ENCODE measurements at places on chromosomes 4 and X.

DNA sequence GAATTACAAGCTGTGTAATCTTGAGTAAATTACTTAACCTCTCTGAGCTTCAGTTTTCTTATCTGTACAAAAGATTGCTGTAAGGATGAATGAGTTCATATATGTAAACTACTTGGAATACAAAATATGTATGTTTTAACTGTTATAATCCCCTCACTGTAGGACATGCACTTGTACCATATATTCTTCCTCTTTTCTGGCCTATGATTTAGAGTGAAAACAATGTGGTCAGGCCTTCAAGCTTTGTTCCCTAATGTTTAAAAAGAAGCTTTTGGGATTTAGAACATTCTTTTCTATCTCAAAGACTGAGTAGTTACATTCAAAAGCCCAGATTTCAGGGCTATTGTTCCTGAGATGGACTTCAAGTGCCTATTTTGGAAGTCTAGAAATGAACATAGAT, 26.7 kb upstream of the GPRIN3 start:
- no peak for DNase-seq

- DNase-seq: peak; percentile 91
Measured at GRCh38 chr4:22515888-22516541, at the start of gene ADGRA3. Gene ADGRA3 (minus strand): TSS chr4:22516066. CDS start chr4:22515784, 282 bp downstream.

DNA sequence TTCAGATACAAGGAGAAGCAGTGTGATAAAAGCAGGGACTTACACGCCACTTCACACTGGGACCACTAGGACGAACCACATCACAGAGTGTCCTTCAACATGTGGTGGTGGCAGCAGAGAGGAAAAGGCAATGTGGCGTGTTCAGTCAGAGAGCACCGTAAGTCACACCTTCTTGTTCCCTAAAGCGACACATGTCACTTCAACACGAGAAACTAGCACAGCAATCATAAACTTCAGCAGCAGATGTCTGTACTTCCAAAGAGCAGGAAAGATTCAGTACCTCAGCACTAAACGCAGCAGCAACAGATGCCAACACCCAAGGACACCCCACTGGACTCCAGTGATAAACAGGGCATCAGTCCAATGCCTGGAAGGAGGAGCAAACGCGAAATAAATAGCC, 96.7 kb downstream of the AREG start:
- DNase-seq: no peak

DNA sequence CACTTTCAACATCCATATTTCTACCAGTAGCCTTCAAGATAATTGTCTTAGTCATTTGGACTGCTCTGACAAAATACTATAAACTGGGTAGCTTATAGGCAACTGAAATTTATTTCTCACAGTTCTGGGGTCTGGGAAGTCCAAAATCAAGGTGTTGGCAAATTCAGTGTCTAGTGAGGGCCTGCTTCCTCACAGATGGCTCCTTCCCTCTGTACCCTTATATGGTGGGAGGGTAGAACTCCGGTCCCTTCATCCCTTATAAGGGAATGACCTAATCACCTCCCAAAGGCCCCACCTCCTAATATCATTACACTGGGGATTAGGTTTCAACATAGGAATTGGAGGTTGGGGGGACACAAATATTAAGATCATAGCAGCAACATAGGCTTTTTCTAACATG, 7.4 kb upstream of the TBC1D25 start:
- no peak for DNase-seq

DNA sequence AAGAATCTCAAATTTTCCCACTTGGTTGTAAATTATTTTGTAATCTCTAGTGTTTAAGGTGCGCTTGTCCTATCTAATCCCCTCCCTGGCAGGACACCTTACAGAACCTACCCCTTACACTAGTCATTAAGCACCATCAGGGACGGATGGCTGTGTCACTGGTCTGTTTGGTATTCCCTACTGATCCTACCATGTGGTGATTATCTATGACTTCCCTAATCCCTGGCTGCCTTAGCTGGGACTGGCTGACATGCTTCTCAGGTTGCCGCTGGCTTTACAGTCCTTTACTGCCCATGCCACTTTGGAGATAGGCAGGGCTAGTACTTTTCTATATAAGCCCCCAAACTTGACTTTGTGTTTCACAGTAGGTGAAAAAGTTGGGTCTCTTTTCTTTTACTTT, 58.6 kb downstream of the ELOVL6 start:
- DNase-seq: no peak

DNA sequence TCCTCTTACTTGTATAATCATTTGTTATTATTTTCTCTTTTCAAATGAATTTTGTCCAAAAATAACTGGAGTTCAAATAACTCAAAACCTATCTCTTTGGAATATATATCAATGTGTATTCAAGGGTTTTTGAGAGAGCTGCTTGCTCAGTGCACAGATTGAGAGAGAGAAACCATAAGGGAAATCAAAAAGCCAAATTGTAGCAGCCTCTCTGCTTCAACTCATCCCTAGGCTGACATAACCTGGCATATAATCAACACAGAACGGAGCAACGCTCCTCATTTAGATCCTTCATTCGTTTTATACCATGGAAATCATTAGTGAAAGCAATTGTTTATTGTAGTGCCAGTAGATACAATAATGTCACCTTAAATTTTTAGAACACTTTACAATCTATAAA, 1.8 kb upstream of the GPM6A start:
- no peak for DNase-seq

GRCh38 chr4:165489786-165490185, 111.0 kb downstream of the CPE start:
- DNase-seq: no peak

- DNase-seq: no peak
Measured at GRCh38 chr4:85446141-85446861, 28.6 kb upstream of the ARHGAP24 start.

DNA sequence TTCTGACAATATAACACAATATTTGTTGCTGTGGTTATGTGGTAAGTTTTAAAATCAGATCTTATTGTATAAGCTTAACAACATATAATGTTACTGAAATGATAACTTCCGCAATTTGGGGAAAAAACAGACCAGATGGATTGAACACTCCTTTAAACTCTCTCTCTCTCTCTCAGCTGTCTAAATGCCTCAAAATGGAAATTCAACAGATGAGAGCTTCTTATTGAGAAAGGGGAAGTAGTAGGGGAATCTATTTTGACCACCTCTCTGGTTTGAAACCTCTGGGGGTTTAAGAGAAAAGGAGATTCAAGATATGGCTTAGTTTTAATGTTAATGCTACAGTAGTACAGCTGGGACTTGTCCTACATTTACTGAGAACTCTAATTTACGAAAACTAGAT, 40.3 kb downstream of the DMD start:
- no peak for DNase-seq

DNA sequence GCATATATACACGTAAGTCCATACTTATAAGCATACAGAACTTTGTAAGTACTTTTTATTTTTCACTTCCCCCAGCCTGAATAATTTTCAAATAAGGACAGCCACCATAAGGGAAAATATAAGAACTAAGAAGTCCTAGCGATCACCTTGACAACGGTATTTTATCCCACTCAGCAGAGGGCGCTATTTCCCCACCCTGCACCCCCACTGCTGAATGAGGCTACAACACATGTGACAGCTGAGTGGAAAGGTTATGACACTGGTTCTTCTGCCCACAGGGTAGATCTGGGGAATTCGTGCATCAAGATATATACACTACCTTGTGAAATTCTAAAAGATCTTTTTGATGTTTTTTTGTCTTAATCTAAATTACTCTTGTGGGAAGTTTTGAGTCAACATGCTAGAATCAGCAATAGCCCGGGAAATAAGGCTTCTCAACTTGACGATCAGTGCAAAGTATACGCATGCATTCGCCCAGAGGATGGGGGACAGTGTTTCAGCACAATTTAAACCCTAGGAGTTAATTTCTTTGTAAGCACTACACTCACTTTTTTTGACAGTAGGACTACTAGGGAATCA, 151.5 kb downstream of the CORIN start:
- DNase-seq: peak; percentile 40

- no peak for DNase-seq
Measured at GRCh38 chr4:168886351-168886750, 123.7 kb downstream of the CBR4 start.

- DNase-seq: no peak
Measured at GRCh38 chr4:20122198-20122988, 129.3 kb upstream of the SLIT2 start.

DNA sequence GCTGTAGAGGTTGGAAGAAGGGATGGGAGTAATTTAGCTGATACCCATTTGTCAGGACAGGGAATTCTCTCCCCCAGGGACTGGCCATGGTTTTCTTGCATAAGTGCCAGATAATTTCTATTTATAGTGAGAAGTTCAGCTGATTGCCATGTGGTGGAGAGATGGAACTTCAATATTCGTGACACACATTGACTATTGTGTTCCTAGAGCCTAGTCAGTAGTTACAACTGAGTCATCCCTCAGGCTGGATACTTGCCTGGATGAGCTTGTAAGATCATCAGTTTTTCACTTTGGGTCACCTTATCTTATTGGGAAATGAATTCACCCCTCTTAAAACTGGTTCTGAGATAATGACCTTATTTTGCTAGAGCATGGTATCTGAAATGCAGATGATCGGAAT, 32.2 kb downstream of the CFAP299 start:
- no peak for DNase-seq

GRCh38 chrX:46574774-46575381, 1.3 kb downstream of the CHST7 start:
- DNase-seq: peak; percentile 67

Measured in retina (tissue), 1 donor.